DMS 273 treated with DMSO at 0.1 percent for 48 hours (cell line): ENCODE measurements at places on chromosomes 1 and 21.

- DNase-seq, result no peak
These were observed 15.6 kb upstream of the CSF1 start for GRCh38 chr1:109894823-109895719.

DNA sequence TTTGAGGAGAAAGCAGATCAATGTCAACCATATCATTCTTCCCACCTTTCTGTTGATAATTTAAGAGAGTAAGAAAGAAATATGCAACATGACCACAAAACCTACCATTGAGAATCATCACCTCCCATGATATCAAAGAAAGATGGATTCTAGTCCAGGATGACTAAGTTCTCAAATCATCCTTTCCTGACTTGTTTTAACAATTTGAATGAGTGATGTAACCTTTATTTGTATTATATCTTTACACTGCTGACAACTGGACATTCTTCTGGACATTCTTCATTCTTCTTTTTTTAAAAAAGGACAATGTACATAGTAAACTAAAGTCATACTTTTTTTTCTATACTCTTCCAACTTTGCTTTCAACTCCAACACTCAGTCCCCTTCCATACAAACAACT, 9.5 kb downstream of the PSMB4 start:
- no peak for DNase-seq

- no peak for DNase-seq
These were observed 30.2 kb downstream of the EVI5 start for GRCh38 chr1:92754719-92755050.

DNA sequence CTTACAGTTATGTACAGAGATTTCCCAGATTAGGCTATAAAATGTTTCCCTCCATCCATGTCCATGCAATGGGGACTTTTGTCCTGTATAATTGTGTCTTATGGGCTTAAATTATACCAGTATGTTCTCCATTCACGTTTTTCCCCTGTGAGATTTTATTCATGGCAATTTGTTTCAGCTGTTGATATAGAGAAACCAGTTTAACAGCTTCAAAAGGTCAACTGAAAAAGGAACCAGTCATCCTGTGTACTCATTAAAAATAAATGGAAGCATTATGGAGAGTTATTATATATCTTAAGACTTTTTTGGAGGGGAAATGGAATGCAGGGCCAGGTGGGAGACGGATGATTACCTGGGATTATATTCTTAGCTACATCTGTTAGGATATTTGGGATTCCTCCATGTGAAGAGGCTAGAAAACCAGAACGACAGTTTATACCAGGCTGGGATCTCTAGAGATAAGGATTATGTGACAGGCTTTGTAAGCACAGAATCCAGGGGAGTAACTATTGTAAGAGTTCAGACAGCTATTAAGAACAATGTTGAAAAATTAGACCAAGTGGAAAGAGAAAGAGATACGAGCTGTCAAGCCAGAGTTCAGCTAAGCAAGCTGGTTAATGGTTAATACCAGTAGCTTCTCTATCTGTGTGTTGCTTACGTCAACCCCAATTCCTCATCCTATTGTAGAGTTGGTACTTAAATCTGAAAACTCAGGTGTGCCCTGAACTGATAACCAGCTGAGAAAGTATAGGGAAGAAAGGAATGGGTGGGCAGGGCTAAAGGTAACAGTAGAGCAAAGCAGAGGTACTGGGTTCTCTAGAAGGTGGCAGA, 12.4 kb upstream of the ZNF697 start:
- DNase-seq, result no peak

GRCh38 chr1:38187552-38187951, 141.0 kb upstream of the POU3F1 start:
- DNase-seq, result no peak

GRCh38 chr1:110390692-110391245, at the start of gene SLC16A4:
SLC16A4 (minus strand) TSS chr1:110391026; CDS start chr1:110389323, 1,703 bp downstream.
- DNase-seq, result peak; percentile 73

DNA sequence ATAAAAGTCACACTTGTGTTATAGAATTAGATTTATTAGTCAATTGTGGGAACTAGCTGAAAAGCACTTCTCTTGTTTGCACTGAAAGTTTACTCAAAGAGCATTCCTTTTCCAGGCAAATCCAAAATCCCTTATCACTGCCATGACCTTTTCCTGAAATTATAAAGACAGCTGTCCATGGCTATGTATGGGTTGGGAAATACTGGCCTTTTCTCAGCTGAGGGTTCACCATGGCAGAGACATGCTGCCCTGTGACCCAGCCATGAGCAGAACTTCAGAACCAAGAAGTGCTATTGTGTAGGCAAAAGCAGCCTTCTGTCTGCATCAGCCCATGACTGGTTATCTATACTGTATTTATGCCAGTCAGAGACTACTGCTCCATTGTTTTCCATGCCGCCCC, 9.8 kb upstream of the EDEM3 start:
- no peak for DNase-seq

DNA sequence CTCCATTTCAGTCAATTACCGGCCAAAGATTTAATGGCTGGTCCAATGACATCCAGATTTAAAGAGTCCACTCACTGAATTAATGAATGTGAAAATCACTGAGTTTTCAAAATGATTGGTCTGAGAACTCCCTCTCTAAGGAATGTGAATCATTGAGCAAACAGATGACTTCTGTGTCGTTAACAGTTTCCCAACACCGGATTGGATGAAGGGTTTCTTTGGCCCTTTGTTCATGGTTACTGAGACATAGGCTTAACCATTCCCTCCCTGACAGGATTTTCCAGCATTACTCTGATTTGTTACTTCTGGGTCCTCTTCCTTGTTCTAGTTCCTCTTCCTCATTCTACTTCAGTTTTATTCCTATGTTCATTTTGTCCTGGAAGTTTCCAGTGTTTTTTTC, 1.5 kb upstream of the CLDN17 start:
- no peak for DNase-seq

- DNase-seq, result no peak
These were observed 57.3 kb upstream of the EFHD2 start for GRCh38 chr1:15352128-15352957.

DNA sequence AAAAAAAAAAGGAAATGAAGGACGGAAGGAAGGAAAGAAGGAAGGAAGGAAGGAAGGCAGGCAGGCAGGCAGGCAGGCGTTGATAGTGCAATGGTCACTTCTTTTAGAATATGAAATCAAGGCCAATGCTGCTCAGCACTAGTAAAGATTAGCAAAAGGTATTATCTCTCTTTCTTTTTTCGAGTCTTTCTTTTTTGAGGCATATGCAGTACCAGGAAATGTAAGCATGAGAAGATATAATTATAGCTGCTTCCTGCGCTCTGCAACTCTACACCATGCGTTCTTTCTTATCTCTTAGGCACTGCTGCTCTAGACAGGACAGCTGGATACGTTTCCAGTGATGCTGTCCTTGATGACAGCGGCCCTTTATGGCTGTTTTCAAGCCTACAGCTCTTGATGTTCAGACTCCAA, 1512.5 kb upstream of the B3GALT2 start:
- DNase-seq, result no peak

- DNase-seq, result no peak
These were observed 26.8 kb upstream of the TARBP1 start for GRCh38 chr1:234505769-234506102.

- no peak for DNase-seq
These were observed 11.4 kb downstream of the UQCRHL start for GRCh38 chr1:15796086-15796462.

- no peak for DNase-seq
These were observed at the start of gene OR10T2 for GRCh38 chr1:158398818-158399514. OR10T2 (minus strand) TSS chr1:158399466; CDS start chr1:158399466, 0 bp downstream.

GRCh38 chr1:165531021-165531420, 12.8 kb upstream of the LRRC52 start:
- DNase-seq, result peak; percentile 23

- DNase-seq, result no peak
These were observed 15.6 kb upstream of the C21orf91 start for GRCh38 chr21:17834639-17835354.

DNA sequence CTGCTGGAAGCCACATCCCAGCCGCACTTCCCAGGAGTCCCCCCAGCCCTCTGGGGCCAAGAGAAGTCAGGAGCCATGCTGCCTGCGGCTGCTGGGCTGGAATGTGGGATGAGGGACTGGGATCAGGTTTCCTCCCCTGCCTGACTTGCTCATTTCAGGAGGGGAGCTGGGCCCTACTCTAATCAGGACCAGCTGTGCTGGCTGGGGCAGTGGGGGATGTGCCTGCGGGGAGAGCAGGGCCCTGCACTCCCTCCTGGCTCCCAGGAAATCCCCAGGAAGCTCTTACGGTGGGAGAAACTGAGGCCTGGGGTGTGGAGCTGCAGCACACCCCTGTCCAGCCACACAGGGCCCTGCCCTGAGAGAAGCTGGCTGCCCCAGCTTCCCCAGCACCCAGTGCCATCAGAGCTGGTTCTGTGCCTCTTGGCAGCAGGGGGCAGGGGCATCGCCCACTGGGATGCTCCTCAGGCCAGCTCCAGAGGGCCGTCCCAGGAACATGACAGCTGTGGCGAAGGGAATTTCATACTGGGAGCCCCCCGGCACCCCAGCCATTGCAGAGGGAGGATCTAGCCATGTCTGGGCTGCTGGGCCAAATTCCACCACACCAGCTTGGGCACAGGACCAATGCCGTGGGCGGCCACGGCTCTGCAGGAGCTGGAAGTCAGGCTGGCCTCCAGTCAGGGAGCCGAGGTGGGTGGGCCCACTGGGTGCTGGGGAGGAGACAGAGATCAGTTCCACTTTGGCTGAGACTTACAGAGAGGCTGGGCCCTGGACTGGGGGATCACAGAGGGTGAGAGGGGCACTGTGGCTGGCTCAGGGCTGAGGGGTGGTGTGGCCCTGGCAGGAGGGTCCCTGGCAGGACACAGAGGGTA, 21.3 kb upstream of the PRSS38 start:
- DNase-seq, result peak; percentile 21

DNA sequence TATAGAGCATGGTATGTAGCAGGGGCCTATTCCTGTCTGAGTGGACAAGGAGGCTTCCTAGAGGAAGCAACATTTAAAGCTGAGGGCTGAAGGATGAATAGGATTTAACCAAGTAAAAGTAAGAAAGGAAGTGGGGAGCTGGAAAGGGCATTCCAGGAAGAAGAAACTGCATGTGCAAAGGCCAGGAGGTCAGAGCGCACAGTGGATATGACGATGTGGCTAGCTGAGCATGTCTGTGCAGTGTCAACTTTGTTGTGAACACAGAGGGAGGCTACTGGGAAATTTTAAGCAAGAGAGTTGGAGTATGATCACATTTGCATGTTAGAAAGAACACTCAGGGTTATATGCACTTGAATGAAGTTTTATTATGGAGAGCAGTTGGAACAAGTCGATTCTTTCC, 28.6 kb upstream of the JUN start:
- DNase-seq, result no peak

GRCh38 chr1:119582801-119583200, 65.3 kb downstream of the ZNF697 start:
- peak; percentile 1 for DNase-seq

- DNase-seq, result no peak
These were observed 185.9 kb downstream of the COQ8A start for GRCh38 chr1:227125929-227126545.

DNA sequence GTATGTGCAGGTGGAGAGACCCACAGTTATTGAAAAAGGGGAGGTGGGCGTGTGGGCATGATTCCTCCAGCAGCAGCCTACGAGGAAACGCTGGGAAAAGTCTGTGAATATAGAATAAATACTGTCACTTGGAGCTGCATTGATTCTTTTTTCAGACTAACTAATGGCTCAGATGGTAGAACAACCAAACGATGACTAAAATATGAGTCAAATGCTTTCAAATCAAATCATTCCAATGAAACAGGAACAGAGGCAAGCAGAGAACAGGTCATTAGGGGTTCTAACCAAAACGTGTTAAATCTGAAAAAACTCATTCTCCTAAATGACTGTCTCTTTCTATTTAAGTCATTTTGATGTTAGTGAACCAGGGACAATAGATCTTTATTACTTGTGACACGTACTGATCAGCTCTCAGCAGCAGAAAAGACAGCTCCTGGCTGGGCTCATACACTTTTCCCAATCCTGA, 35.1 kb upstream of the SEC16B start:
- DNase-seq, result no peak

- DNase-seq, result no peak
These were observed 1.5 kb downstream of the RPL22 start for GRCh38 chr1:6197746-6198427.

DNA sequence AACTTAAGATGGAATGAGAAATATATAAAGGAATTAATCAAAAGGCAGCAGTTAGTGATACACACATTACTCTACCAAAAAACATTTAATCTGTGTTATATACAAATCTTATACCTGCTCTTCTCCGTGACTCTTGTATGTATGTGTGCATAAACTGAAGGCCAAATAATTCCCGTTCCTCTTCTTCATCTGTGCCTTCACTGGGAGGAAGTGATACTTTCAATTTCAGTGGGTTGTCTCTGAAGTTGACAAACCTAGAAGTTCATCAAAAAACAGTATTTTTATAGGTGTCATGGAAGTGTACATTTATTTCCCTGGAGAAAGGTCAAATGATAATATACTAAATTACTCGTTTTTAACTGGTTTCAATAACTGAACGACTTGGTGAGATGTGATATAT, 19.3 kb downstream of the TRMT13 start:
- DNase-seq, result no peak
